ENCODE measurements at places on chromosomes 16 and 17.

GRCh38 chr16:74729783-74730683 is 29.4 kb upstream of the MLKL start:
- peak; percentile 5 for DNase-seq

GRCh38 chr17:56678249-56679114 is 85.0 kb downstream of the NOG start:
- no peak for DNase-seq

DNA sequence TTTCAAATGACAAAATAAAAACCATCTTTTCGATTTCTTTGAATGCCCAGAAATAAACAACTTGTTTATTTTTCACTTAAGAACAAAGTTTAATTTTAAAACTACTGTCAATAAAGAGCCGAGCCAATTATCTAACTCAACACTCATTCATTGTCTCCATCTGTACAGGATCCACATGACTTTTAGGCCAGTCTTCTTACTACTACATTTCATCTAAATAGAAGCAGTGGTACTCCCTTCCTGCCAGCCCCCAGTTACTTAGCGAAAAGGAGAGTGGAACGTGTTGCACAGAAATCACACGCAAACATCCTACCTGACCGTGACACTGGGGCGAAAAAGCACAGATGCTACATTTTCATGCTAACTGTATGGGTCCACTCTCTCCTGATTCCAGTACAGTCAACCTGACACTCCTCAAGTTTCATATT is 1.2 kb downstream of the GNA13 start:
- DNase-seq, result peak; percentile 21

GRCh38 chr17:50807009-50807408 is 28.4 kb upstream of the WFIKKN2 start:
- peak; percentile 24 for DNase-seq

DNA sequence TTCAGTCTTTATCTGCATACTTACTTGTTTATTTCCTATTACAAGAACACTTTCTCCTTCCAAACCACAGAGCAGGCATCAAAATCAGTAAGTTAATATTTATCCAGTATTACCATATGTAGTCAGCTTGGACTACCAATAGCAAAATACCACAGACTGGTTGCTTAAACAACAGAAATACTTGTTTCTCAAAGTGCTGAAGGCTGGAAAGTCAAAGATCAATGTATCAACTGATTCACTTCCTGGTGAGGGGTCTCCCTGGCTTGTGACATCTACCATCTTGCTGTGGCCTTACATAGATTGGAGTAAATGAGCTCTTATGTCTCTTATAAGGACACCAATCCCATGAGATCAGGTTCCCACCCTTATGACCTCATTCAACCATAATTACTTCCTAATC is 2.6 kb downstream of the STXBP4 start:
- no peak for DNase-seq

GRCh38 chr17:32865141-32865540 is 11.8 kb downstream of the MYO1D start:
- DNase-seq, result no peak

DNA sequence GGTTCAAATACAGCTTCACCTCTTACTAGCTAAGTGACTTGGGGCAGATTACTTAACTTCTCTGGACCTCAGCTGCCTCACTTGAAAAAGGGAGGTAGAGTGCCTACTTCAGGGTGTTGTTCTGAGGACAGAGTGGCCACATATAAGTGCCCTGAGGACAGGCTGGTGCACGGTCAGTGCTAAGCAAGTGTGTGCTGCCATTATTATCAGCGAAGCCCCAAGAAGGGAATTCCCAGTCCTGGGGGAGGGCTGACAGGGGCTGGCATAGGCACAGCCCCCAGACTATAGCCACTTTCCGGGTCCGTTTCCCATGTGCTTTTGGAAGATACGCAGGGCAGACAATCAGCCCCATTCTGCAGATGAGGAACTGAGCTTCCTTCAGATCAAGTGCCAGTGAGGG is 2.5 kb downstream of the ZBTB4 start:
- DNase-seq, result no peak

- peak; percentile 69 for DNase-seq
Observed at GRCh38 chr16:82700541-82701235, 73.9 kb downstream of the CDH13 start.

- DNase-seq, result peak; percentile 31
Observed at GRCh38 chr17:58084317-58084981, 1.2 kb downstream of the DYNLL2 start.

GRCh38 chr17:63772801-63773271 is 561 bp downstream of the CCDC47 start:
- peak; percentile 25 for DNase-seq

- DNase-seq, result peak; percentile 77
Observed at GRCh38 chr16:53055541-53056391, 975 bp downstream of the CHD9 start.

DNA sequence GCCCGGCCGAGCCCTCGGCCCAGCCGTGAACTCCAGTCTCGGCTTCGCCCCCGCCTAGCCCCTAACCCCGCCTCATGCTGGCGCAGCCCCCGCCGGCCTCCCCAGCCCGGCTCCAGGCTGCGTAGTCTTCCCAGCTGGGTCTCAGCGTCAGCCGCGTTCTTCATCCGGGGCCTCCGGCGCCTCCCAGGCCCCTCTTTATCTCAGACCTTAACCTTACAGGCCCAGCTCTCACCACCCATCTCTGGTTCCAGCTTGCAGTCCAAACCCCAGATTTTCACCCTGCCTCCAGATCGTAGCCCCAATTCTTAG is at the start of gene PROCA1:
TSS of gene PROCA1 (minus strand) at position 166 of the 309 bp plus-strand sequence. CDS start 228 bp downstream, outside the sequence.
- no peak for DNase-seq

DNA sequence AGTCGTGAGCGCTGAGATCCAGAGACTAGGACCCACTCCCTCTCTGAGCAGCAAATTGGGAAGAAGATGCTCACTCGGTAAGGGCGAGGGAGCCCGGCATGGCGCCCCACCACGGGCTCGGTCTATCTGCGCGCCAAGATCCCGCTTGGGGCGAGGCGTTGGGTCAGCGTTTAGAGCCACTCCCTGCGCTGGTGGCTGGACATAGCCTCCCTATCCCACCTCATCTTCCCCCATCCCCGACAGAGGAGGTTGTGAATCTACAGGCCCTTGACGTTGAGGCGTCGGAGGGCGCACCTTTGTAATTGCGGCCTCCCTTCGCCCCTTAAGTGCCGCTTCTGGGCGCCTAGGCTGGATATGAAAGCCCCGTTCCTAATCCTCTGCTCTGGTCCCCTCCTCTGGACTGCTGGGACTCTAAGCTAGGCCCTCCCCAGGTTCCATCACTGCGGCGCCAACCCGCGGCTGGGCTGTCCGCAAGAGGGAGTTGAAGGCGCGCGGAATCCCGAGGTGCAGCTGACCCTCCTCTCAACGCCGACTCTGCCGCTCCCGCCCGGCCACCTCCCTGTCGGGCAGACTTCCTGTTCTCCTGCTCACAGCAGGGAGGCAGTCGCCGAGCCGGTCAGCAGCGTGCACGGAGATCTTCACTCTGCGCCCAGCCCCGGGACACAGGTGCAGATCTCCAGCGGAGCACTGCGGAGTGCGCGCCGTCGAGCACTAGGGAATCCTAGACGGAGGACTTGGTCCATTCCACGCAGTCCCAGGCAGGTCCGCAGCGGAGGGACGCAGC is 16.1 kb upstream of the HOXB9 start:
- DNase-seq, result no peak

DNA sequence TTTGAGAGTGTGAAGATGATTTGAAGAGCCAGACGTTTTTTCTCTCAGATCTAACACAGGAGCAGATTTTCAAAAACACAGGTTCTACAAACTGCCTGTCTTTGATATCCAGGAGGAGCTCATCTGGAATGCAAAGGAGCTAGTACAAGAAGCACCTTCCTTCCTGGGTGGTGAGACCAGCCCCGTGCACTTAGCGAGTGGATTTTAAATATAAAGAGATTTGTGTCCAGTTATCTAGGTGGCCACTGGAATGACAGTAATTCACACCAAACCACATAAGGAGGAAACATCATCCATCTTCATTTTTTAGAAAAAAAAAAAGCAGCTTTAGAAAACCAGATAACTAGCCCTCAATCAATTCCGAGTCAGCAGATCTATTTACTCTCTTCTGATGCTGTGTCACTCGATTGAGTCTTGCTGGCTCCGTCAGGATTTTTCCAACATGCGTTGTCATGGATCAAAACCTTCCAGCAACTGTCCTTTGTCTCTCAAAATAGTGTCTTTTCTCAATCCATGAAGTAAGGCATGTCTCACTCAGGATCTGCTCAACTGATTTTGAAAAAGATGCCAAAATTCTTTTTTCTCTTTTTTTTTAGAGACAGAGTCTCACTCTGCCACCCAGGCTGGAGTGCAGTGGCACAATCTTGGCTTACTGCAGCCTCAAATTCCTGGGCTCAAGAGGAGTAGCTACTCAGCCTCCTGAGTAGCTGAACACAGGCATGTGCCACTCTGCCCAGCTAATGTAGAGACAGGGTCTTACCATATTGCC is 451.2 kb upstream of the PSMD7 start:
- DNase-seq, result no peak

GRCh38 chr16:21659124-21659523 is 4.6 kb upstream of the OTOA start:
- no peak for DNase-seq

- peak; percentile 95 for DNase-seq
Observed at GRCh38 chr16:85363881-85364280, 249.2 kb upstream of the GSE1 start.

GRCh38 chr16:58252716-58253115 is 42.1 kb downstream of the PRSS54 start:
- no peak for DNase-seq

DNA sequence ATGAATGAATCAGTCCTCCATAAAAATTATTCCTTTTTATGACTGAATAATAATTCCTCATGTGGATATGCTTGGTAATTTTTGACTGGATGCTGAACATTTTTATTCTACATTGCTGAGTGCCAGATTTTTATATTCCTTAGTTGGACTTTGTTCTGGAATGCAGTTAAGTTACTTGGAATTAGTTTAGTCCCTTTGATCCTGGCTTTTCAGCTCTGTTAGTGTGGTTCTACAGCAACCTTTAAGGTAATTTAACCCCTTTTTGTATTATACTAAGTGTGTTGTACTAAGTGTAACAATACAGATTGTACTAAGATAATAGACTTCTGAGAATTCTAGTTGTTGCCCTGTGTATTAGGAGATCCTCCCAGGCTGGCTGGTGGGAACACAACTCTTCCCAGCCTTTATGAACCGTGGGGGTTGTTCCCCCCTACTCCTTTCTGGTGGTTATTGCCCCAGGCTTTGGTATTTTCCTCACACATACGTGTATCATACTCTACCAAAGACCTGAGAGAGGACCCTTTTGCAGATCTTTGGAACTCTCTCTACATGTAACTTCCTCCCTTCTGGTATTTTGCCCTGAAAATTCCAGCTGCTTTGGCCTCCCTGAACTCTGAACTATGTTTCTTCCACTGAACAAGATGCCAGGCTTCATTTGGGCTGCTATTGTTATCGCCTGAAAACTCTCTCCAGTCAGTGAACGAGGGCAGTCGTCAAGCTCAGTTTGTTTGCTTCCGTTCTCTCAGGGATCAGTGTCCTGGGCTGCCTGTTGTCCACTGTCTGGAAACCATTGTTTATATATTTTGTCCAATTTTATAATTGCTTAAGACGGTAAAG is 30.5 kb downstream of the TANGO6 start:
- DNase-seq, result no peak

GRCh38 chr16:10954903-10955302 is 10.5 kb downstream of the CLEC16A start:
- DNase-seq, result no peak

GRCh38 chr17:50183421-50183994 is 17.7 kb downstream of the SGCA start:
- DNase-seq, result peak; percentile 67

DNA sequence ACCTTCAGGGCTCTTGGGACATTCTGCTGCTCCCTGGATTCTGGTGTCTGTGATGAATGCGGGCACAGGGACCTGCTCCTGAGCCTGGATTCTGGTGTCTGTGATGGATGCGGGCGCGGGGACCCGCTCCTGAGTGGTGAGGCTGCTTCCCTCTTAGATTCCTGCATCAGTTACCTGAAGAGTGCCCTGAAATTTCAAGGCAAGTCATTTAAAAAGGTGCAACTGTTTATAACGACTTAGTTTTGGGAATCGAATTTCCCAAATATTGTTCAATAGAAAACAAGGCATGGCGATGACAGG is 7.0 kb downstream of the TMEM204 start:
- DNase-seq, result no peak

- no peak for DNase-seq
Observed at GRCh38 chr17:75433218-75433783, 23.1 kb upstream of the TMEM94 start.

DNA sequence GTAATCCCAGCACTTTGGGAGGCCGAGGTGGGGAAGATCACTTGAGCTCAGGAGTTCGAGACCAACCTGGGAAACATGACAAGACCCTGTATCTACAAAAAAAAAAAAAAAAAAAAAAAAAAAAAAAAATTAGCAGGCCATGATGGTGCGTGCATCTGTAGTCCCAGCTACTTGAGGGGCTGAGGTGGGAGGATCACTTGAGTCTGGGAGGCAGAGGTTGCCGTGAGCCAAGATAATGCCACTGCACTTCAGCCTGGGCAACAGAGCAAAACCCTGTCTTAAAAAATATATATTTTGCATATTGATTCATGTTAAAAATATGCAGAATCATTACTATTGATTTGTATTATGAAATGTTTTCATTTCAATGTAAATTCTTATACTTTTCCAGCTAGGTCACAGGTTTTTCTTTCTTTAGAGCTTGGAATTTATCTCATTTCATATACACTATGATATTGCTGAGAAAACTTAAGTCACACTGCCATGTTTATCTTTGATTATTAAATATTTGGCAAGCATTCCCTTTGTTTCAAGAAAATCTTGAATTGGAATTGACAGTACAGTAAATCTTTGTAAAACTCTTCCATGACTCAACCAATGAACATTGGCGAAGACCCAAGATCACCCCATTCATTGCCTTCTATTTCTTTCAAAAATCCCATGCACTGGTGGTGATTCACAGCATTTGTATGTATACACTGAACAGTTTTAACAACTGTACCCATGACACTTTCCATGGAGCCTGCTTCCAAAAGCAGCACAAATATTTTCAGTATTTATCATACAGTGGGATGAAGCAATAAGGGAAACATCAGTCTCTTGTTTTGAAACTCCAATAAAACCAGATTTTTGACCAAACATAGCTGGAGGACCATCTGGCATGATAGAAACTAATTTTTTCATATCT is 83.5 kb upstream of the TNRC6A start:
- peak; percentile 100 for DNase-seq

- no peak for DNase-seq
Observed at GRCh38 chr17:59370593-59371299, 39.3 kb downstream of the YPEL2 start.

- peak; percentile 31 for DNase-seq
Observed at GRCh38 chr16:88560714-88561484, 9.3 kb upstream of the ZC3H18 start.
